ENCODE measurements at places on chromosomes 5 and 9.

- DNase-seq, result no peak
Measured at GRCh38 chr9:137369911-137370764, 52.8 kb downstream of the EXD3 start.

DNA sequence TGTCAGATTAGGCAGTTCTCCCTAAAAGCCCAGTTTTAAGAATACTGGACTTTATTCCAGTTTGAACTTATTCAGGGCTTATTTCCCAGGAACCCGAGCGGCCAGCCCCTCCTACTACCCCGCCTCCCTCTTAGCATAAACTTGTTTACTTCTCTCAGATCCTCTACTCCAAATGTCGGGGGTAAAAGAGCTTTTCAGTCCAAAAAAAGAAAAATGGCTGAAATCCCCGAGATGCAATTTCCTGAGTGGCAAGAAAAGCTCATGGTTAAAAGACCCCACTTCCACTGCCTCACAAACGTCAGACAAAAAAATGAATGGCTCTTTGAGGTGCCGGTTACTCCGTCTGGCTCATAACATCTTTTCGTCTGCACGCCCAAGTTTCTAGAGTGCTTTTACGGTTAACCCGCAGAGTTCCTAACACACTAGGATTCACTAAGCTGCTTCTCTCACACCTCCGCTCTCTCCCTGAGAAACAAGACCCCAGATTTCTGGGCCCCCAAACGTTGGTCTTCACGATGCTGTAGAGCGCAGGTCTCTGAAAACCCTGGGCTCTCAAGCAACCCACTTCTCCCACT, 402 bp downstream of the BRD8 start:
- DNase-seq, result peak; percentile 27

GRCh38 chr5:171858303-171858702, 72.7 kb downstream of the SMIM23 start:
- DNase-seq, result no peak

DNA sequence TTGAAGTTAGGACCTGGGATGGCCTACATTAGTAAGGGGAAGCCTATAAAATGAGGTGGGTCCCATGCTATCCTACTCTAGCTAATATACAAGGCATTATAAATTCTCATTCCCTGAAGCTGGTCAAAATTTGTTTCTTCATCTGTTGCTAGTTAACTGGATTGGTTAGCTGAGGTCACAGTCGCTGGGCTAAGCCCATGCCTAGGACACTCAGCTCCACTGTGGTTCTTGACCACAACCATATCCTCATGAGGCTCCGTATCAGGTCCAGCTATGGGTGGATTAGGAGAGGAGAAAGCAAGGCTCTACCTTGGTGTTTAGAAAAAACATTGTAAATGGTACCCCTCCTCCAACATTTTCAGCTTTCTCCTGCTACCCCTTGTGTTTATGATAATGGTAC, 52.8 kb upstream of the RAI14 start:
- no peak for DNase-seq

DNA sequence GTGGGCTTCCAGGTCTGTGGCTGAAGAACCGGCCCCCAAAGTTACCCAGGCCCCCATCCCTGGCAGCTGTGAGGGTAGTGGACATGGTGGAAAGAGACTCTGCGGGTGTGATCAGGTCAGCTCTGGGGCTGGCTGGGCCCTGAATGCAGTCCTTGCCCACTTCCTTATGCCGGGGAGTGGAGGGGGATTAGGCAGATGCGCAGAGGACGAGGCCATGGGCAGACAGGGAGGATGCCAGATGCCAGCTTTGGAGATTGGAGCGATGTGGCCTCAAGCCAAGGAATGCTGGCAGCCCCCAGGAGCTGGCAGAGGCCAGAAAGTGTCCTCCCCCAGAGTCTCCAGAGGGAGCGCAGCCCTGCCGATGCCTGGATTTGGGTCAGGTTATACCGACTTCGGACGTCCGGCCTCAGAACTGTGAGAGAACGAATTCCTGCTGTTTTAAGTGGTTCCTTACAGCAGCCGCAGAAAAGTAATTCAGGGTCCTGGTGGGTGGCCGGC, 69.8 kb downstream of the ADAMTS2 start:
- no peak for DNase-seq

DNA sequence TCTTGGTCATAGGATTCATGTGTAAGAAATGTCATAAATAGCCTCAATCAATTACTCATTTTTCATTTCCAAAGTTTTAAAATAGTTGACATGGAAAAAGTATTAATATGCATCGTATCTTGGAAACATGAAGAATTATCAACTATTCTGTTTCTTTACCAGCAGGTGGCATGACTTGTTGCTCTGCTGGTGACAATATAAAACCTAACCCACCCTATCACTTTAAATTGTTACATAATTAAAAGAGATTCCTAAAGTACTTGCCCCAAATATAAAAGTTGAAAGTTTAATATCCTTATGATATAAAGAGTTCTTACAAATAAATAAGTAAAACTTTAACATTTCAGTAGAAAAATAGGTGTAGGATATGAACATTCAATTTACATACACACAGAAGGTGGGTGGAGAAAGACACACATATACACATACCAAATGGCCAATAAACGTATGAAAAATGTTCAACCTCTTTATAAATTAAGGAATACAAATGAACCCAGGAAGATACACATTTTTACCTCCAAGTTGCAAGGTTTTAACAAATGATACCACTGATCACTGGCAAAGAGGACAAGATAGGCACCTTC, 30.6 kb downstream of the MAP1B start:
- DNase-seq, result no peak

- no peak for DNase-seq
Measured at GRCh38 chr5:78518365-78519197, 130.0 kb downstream of the LHFPL2 start.

Measured in frontal cortex (tissue), 4 donors.